H1 (cell line): ENCODE measurements at places on chromosomes 7 and 10. TPM values are rescaled to one million over a fixed set of nuclear protein-coding genes. Genes with fewer than 3 reads are reported as not detected.

GRCh38 chr10:97891497-97892167 lies 42.0 kb downstream of the GOLGA7B start:
- H3K4me3 ChIP-seq: no peak overlapping the region
- DNase-seq: no peak
- H3K36me3 ChIP-seq: no peaks in the 10 kb centered on the region
- no peak overlapping the region for H3K27ac ChIP-seq

LIPJ gene
- not detected in 2 replicates for total RNA-seq

DUSP5 gene
- total RNA-seq: 27.0 and 30.3 TPM in 2 replicates

- H3K4me3 ChIP-seq: no peak overlapping the region
- H3K4me1 ChIP-seq: no peaks in the 10 kb centered on the region
- DNase-seq: no peak
- H3K27ac ChIP-seq: no peak overlapping the region
- H3K27me3 ChIP-seq: no peaks in the 10 kb centered on the region
Observed at GRCh38 chr10:122664501-122664900, 35.1 kb downstream of the C10orf120 start.

- H3K27me3 ChIP-seq: no peaks in the 10 kb centered on the region
- DNase-seq: no peak
- no peaks in the 10 kb centered on the region for H3K4me1 ChIP-seq
- no peak overlapping the region for H3K4me3 ChIP-seq
- H3K27ac ChIP-seq: no peak overlapping the region
Observed at GRCh38 chr10:127168261-127168660, 28.1 kb downstream of the INSYN2A start.

DNA sequence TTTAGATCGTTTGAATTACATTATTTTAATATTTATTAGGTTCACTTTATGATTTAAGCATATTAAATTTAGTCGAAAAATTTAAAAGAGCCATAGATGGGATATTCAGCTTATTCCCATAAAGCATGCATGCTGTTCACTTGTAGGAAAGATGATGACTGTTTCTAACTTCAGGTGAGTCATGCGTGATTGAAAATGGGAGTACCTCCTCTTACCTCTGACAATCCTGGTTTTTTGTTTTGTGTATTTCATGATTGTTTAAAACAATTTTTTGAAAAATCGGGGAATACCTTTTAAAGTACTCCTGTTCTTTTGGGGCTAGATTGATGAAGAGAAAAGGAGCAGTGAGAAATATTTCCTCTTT lies 1.4 kb downstream of the TNKS2 start:
- no peak overlapping the region for H3K27ac ChIP-seq
- peaks cover 6% of the 10 kb centered on the region for H3K36me3 ChIP-seq
- H3K4me1 ChIP-seq: peaks cover 2% of the 10 kb centered on the region
- peak overlapping the region; percentile 70 for H3K4me3 ChIP-seq
- no peaks in the 10 kb centered on the region for H3K27me3 ChIP-seq

CALY gene
- total RNA-seq: 1.3 and 1.7 TPM in 2 replicates

DNA sequence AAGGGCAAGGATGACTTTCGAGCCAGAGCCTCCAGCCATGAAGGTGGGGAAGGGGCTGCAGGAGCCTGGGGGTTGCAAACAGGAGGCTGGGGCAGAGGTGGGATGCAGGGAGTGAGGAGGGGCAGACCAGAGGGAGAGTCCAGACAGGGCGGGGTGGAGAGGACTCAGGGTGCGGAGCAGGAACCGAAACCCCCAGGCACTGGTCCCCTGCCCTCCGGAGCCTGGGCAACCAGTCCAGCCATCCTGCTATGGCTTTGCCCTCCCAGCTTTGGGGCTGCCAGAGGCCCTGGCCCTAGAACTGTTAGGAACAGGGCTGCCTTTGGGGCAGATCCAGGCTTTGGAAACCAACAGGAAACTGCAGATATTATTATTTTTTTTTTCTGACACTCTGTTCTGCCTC lies 24.2 kb downstream of the GHRHR start:
- H3K4me3 ChIP-seq: no peak overlapping the region
- H3K27me3 ChIP-seq: peaks cover 7% of the 10 kb centered on the region; the same call in 1 of the 2 replicates

DNA sequence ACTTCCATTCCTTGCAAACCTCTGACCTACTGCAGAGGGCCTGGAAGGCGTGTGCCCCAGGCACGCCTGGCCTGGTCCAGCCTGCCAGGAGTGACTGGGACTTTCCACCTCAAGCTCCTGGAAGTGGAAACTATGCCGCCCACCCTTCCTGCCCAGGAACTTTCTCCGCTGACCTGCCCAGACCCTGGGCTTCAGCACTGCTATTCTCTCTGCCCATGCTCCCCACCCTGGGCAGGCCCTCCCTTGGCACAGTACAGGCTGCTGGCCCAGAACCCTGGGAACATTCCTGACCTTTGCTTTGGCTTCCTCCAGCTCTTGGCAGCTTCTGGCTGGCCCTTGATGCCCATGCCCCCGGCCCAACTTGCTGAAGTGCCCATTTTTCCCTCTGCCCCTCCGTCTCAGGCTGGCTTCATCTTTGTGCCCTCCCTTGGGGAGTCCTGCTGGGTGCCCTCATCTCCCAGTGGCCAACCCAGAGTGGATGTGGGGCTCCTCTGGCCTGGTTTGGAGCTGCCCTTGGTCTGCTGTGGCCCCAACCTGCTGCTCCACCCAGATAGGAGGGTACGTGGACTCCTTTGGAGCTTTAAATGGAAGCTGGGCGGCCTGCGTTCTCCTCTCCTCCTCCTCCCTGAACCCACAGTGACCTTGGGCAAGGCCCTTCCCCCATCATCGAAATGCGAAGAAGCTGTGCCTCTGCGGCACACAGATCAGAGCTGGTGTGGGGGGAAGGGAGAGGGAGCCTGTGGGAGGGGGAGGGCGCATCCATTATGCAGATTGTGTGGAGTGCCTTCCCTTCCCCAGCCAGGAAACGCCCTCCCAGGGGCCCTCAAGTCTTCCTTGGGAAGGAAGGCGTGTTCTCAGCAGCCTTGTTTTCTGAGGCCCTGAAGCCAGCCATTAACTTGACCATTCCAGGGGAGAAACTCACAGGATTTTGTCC lies 3.4 kb downstream of the MMRN2 start:
- peaks cover 45% of the 10 kb centered on the region for H3K4me1 ChIP-seq
- H3K27me3 ChIP-seq: no peaks in the 10 kb centered on the region
- peak overlapping the region; percentile 80 for H3K27ac ChIP-seq

IL6 gene
- 0.41 and 0.73 TPM in 2 replicates for total RNA-seq

GRCh38 chr10:16728266-16728665 lies 89.0 kb downstream of the RSU1 start:
- DNase-seq: no peak
- H3K4me3 ChIP-seq: no peak overlapping the region
- H3K36me3 ChIP-seq: no peaks in the 10 kb centered on the region
- H3K27me3 ChIP-seq: no peaks in the 10 kb centered on the region
- no peaks in the 10 kb centered on the region for H3K4me1 ChIP-seq
- H3K27ac ChIP-seq: no peak overlapping the region

ITGB8 gene
- total RNA-seq: 3.6 TPM in 2 replicates

- no peaks in the 10 kb centered on the region for H3K36me3 ChIP-seq
- no peaks in the 10 kb centered on the region for H3K4me1 ChIP-seq
- H3K4me3 ChIP-seq: no peak overlapping the region
- DNase-seq: no peak
- no peak overlapping the region for H3K27ac ChIP-seq
Observed at GRCh38 chr7:121079425-121080169, 91.1 kb downstream of the CPED1 start.

DNA sequence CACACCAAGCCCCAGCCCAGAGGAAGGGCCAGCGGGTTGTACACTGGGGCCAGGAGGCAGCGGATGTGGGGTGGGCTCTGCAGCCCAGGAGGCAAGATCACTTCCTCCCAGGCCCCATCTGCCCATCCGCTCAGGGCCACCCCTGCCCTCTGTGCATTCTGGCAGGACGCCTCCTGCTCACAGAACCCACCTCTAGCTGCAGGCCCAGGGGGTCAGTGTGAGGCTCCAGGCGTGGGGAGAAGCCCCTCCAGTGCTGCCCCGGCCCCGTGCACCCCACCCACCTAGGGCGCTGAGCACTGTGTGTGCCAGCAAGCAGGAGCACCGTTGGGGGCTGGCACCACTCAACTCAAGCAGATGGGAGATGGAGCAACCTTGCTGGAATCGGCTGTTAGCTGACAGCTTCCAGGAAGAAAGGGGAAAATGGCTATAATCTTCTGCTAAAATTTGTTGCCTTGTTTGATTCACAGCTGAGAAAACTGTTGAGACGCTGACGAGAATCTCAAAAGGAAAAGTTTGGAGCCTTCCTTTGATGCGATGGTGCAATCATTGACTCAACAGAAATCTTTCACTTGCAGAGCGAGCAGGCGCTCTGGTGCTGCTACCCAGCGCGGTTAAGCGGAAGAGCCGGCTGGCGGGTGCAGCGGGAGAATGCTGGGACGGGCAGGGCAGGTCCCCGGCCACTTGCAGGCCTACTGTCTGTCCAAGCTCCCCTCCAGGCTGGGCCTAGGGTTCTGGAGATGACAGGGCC lies 276.1 kb downstream of the ELFN1 start:
- no peak overlapping the region for H3K4me3 ChIP-seq
- H3K27ac ChIP-seq: no peak overlapping the region
- H3K27me3 ChIP-seq: no peaks in the 10 kb centered on the region
- no peaks in the 10 kb centered on the region for H3K4me1 ChIP-seq
- DNase-seq: no peak

DNA sequence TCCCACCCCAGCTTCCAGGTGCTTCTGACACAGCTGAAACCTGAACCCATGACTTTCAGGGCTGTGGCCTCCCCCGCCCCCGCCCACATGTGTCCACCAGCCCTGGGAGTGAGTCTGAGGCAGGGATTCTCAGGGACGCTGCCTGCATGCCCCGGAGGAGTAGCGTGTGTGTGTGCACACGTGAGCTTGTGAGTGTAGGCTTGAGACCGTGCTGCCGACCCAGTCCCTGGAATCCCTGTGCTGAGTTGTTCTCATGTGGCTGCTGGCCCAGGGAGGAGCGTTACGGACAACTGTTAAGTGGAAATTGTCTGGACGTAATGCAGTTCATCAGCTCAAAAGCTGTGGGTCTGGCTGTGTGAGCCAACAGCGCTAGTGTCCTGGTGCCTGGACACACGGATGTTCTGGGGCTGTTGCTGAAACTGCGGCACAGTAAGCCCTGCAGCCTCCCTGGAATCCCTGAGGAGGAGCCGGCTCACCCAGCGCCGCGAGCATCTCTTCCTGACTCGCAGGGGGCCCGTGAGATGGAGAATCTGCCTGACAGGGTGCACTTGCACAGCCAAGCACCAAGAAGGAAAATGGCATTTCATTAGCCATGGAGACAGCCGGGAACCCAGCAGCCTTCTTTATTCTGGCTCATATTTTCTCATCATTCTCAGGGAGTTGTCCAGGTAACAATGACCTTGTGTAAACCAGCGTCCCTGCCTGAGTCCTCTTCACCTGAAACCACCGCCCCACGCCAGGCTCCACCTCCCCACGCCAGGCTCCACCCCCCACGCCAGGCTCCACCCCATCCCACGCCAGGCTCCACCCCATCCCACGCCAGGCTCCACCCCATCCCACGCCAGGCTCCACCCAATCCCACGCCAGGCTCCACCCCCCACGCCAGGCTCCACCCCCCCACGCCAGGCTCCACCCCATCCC lies 603.9 kb downstream of the PTPRN2 start:
- no peaks in the 10 kb centered on the region for H3K27me3 ChIP-seq
- H3K36me3 ChIP-seq: no peaks in the 10 kb centered on the region
- H3K4me3 ChIP-seq: no peak overlapping the region
- no peak for DNase-seq
- H3K27ac ChIP-seq: no peak overlapping the region

GRCh38 chr10:103416436-103417147 lies 20.2 kb downstream of the PDCD11 start:
- no peaks in the 10 kb centered on the region for H3K4me1 ChIP-seq
- no peak overlapping the region for H3K4me3 ChIP-seq
- no peak for DNase-seq
- no peak overlapping the region for H3K27ac ChIP-seq

BICC1 gene
- total RNA-seq: 0.73 and 1.0 TPM in 2 replicates

- no peak overlapping the region for H3K27ac ChIP-seq
- no peaks in the 10 kb centered on the region for H3K36me3 ChIP-seq
- H3K4me1 ChIP-seq: no peaks in the 10 kb centered on the region
- no peak for DNase-seq
- no peak overlapping the region for H3K4me3 ChIP-seq
Observed at GRCh38 chr10:26430641-26431163, 7.4 kb upstream of the APBB1IP start.

DNA sequence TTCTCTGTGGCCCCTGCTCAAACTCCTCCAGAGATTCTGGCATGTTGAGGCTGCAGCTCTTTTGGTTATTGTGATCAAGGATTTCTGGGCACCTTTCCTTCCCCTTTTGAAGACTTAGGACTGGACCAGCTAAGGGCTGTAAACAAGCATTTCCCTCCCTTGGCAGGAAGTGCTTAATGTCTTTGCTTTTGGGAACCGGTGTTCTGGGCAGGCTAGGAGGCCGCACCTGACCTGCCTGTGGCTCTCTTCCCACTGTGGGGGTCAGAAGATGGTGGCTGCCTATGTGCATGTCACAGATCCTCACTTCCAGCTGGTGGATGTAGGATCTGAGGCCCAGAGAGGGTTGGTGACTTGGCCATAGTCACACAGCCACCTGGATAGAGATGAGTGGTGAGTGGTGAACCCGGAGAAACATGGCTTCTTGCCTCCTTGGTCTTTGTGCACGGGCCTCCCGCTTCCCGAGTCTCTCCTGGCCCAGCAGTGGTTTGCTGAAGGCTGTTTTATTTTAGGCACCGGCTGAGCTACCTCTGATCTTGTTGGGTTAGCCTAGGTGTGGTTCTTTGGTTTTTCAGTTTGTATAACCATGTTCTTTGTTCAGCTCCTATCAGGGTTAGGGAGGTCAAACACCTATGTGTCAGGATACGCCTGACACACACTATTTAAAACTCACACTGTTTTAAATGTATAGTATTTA lies 82.0 kb downstream of the GRK5 start:
- H3K4me1 ChIP-seq: no peaks in the 10 kb centered on the region
- H3K27me3 ChIP-seq: no peaks in the 10 kb centered on the region
- DNase-seq: no peak
- H3K4me3 ChIP-seq: no peak overlapping the region

- no peaks in the 10 kb centered on the region for H3K4me1 ChIP-seq
- H3K27ac ChIP-seq: no peak overlapping the region
- DNase-seq: peak; percentile 59
- H3K36me3 ChIP-seq: no peaks in the 10 kb centered on the region
Observed at GRCh38 chr7:38398725-38399321, 125.4 kb upstream of the TARP start.

GRCh38 chr7:142516038-142516501 lies 233.2 kb upstream of the PRSS1 start:
- no peaks in the 10 kb centered on the region for H3K36me3 ChIP-seq
- H3K4me1 ChIP-seq: no peaks in the 10 kb centered on the region
- no peaks in the 10 kb centered on the region for H3K27me3 ChIP-seq
- peak; percentile 56 for DNase-seq

GRCh38 chr10:86064931-86065662 lies 301.5 kb downstream of the GRID1 start:
- DNase-seq: no peak
- no peaks in the 10 kb centered on the region for H3K4me1 ChIP-seq
- no peaks in the 10 kb centered on the region for H3K27me3 ChIP-seq
- H3K27ac ChIP-seq: no peak overlapping the region
- no peaks in the 10 kb centered on the region for H3K36me3 ChIP-seq

GRCh38 chr7:101990811-101991418 lies 173.5 kb downstream of the CUX1 start:
- H3K4me3 ChIP-seq: no peak overlapping the region
- H3K4me1 ChIP-seq: peaks cover 8% of the 10 kb centered on the region
- DNase-seq: no peak
- no peaks in the 10 kb centered on the region for H3K27me3 ChIP-seq

GRCh38 chr7:28065721-28066285 lies 114.8 kb downstream of the JAZF1 start:
- H3K27ac ChIP-seq: no peak overlapping the region
- no peak overlapping the region for H3K4me3 ChIP-seq
- no peaks in the 10 kb centered on the region for H3K36me3 ChIP-seq
- DNase-seq: no peak
- H3K4me1 ChIP-seq: peaks cover 2% of the 10 kb centered on the region; the same call in 1 of the 2 replicates

MLXIPL gene
- total RNA-seq: 8.6 and 9.4 TPM in 2 replicates

HOGA1 gene
- total RNA-seq: 0.28 and 0.29 TPM in 2 replicates
